ENCODE measurements at places on chromosomes 16 and 17.

DNA sequence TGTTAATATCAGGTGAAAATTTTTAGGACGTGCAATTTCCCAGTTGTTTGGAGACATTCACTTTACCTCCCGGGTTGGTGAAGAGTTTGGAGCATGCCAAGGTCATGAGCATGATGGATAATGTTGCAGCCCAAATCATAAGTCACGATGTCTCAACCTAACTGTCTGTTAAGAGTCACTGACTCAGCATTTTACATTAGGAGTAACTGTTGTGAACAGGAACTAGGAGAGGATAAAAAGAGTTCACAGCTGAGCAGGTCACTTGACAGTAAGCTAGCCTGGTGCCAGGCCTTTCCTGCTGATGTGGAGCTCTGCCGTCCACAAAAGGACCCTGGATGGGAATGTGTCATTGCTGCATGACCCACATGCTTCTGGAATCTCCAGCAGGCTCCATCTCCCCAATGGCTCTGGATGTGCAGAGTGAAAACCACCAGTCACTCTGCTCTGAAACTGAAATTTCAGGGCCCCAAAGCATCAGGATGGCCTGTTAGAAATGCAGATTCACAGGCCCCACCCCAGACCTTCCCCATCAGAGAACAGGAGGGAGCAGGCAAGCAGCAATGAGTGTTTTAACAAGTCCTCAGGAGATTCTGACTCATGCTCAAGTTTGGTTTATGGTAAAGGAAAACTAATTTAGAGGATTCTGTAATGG lies 371.6 kb upstream of the MAF start:
- no peak for DNase-seq

- DNase-seq, result no peak
These were observed 78.8 kb downstream of the CCDC182 start for GRCh38 chr17:57666201-57666870.

DNA sequence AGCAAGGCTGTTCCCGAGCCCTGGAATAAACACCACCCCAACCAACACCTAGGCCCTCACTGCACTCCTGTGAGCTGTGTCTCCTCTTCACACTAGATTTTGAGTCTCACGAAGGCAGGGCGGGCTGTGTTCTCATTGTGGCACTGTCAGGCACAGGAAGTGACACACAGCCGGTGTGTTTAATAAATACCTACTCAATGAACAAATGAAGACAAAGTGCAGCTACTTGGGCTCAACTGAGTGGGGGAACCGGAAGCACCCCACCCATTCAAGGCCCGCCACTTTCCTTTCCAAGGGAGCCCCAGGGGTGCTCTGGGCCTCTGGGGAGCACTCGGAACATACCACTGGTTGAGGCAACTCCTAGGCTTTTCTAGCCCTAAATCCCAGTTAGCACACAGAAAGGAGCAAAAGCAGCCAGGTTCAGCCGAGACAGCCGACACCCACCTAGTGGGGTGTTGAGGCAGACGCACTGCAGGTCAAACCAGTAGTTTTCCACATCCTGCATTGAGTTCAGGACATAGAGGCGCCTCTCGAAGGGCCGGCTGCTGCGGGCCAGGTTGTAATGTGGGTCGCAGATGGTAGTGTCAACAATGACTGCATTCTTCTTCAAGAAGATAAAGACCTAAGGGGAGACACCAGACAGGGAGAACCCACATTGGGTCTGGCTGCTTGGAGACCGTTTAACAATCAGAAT lies 57.7 kb downstream of the GTF3C1 start:
- DNase-seq, result no peak

DNA sequence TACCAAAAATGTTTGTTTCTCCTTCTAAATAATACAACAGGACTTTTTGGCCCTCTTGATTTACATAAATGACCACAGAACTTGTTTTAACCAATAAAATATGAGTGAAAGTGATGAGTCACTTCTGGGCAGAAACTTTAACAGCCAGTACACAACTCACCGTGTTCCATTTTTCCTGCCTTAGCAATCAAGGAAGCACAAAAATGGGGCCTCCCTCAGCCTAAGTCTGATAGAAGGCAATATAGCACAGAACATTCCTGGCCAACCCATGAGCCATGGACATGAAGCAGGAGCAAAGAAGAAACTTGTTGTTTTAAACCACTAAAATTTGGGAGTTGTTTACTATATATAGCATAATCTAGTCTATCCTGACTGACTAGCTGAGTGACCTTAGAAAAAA lies 61.1 kb upstream of the MTMR4 start:
- no peak for DNase-seq

GRCh38 chr17:2935632-2936031 lies 127.8 kb downstream of the OR1D5 start:
- DNase-seq, result no peak

DNA sequence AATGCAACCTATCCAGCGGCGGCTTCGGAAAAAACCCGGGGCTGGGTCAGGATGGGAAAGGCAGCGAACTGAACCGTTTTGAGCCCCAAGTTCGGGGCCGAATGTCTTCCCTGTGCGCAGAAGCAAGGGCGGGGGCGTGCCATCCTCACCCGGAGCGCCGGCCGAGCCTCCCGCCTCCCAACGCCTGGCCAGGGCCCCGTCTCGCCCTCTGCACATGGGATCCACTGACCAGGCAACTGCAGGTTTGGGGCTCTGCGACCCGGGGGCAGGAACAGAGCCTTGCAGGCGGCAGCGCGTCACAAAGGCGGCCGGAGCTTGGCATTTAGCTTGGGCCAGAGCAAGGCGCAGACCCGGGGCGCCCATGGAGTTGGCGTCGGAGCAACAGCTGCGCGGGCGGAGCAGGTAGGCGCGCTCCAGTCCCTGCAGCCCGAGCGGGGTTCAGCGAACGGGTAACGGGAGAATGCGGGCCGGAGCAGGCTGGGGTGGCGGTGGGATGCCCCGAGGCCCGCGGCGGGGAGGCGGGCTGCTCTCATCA lies at the start of gene FBXO39:
TSS of gene FBXO39 (plus strand) at position 345 of the 535 bp plus-strand sequence. CDS start 3,654 bp downstream, outside the sequence.
- DNase-seq, result no peak

- no peak for DNase-seq
These were observed 27.9 kb downstream of the CLEC16A start for GRCh38 chr16:10972108-10972818.

GRCh38 chr17:44604116-44604761 lies 47.0 kb downstream of the FZD2 start:
- no peak for DNase-seq

- DNase-seq, result no peak
These were observed 370 bp downstream of the EVPL start for GRCh38 chr17:76026714-76027158.

- DNase-seq, result no peak
These were observed 14.9 kb downstream of the SPATA32 start for GRCh38 chr17:45246861-45247428.

DNA sequence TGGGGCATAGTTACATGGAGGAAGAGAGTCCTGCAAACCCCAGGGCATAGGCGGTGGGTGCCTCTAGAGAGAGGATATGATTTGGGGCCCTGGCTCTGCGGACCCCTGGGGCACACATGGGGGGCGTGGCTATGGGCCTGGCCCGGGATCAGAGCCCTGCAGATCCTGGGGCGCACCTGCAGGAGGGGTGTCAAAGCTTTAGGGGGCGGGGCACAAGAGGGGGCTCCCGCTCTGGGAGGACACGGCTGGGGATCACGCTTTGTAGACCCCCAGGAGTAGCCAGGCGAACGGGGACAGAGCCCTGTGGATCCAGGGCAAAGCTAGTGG lies 497 bp downstream of the BCL7C start:
- DNase-seq, result no peak

GRCh38 chr16:19578378-19578971 lies 23.0 kb downstream of the VPS35L start:
- peak; percentile 77 for DNase-seq

GRCh38 chr17:51132964-51133319 lies 12.3 kb upstream of the SPAG9 start:
- no peak for DNase-seq

- DNase-seq, result no peak
These were observed 192.5 kb downstream of the ZNF423 start for GRCh38 chr16:49663081-49664065.

DNA sequence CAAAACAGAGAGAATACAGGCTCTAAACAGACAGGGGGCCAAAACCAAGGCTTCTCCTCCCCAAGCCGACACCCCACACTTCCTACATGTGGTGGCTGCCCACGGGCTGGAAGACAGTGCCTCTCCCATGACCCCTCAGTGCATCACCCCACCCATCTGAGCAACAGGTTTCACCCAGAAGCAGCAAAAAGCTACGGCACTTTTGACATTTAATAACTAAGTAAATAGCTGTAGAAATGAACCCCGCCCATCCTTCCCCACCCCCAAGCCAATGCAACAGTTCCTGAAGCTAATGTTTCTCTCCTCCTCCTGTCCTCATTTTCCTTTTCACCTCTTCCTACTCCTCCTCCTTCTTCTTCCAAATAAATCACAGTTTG lies 9.9 kb upstream of the SOX9 start:
- DNase-seq, result no peak
